ENCODE measurements at places on chromosomes 7 and 10.

DNA sequence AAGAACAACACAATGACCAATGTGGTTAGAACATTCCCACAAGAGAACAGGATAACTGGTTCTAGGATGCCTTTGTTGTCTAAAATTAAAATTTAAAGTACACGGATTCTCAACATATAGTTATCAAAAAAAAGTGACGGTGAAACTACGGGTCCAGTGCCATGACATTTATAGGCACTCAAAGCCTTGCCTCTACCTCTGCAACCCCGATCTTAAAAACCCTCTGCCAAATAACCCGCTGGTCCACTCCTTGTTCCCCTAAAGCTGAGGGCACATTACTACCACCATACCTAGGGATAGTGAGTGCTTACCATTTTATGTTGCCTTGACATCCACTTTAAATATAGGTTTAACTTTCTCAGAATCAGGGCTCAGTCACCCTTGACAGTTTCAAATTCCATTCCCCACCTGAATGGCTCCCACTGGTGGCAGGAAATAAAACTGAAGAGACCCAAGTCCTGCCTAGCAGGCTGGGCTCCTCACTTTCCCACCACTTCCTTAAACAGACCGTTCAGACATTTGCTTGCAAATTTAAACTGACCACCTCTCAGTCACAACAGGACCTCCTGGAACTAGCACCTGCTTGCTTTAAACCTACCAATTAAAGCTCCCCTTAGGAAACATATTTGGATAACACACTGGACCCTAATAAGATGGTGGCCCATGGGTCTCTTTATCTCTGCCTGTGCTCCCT, 169.9 kb upstream of the ASAH2 start:
- ATAC-seq: peak; percentile 27

- no peak for ATAC-seq
Observed at GRCh38 chr10:112000466-112000865, 183.1 kb downstream of the GPAM start.

DNA sequence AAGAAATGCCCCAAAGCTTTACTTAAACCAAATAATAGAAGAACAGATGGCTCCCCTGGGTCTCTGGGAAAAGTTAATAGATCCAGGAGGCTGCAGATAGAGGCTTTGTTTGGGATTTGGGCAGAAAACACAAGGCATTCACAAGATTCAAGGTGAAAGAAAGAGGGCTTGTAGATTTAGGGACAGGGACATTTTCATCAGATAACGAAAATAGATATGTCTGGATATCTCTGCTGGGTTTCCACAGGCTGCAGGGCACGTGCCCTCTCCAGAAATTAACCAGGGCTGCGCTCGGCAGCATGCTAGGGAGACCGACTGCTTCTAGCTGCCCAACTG, 14.9 kb downstream of the CARD11 start:
- ATAC-seq: no peak

DNA sequence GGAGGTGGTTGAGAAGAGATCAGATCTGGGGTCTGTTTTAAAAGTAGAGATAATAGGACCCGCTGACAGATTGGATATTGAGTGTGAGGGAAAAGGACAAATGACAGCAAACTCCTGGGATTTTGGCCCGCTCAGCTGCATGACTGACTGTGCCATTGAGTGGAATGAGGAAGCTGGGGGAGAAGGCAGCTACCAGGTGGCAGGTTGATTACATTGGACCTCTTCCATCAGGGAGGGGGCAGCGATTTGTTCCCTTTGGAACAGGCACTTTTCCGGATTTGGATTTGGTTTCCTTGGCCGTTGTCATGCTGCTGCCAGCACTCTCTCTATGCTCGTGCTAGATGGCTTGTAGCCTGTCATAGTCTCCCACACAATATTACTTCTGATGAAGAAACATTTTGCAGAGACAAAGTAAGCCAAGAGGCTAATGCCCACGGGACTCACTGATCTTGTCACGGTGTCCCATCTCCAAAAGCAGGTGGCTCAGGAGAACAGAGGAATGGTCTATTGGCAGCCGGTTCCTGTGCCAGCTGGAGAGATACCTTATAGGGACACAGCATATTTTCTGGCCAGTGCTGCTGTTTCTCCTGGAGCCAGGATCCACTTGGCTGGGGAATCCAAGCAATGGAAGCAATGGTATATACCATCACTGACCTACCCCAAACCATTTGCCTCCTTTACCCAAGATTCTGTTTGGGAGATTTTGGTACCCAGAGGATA, 69.1 kb upstream of the WAC start:
- ATAC-seq: no peak

GRCh38 chr7:11332186-11332864, 358.7 kb downstream of the PHF14 start:
- peak; percentile 78 for ATAC-seq

GRCh38 chr10:7480742-7481367, 70.0 kb upstream of the SFMBT2 start:
- no peak for ATAC-seq

Measured in activated T-helper 17 cell treated with anti-CD3 and anti-CD28 coated beads, Interleukin-2, amount 50 U/mL, for 72 hours (primary cell).